Left renal cortex interstitium (tissue), 4 donors: ENCODE measurements at places on chromosomes 2 and 18. TPM values are rescaled to one million over a fixed set of nuclear protein-coding genes. Genes with fewer than 3 reads are reported as not detected.
A peak's percentile ranks its signal among the peaks of the same experiment; 100 is the strongest.

- no peak for DNase-seq
Observed at GRCh38 chr18:9971313-9971920, 57.6 kb downstream of the VAPA start.

Gene CROCC2
- polyA plus RNA-seq: 0.06 TPM

- DNase-seq: no peak
Observed at GRCh38 chr2:230269715-230270114, 44.2 kb downstream of the SP140 start.

Gene KCMF1
- 45.1 TPM for polyA plus RNA-seq

Gene VAMP5
- polyA plus RNA-seq: 37.1 TPM

Gene EPB41L3
- polyA plus RNA-seq: 58.9 TPM

Gene MAB21L4
- polyA plus RNA-seq: 1.6 TPM

Gene ANKRD23
- 7.3 TPM for polyA plus RNA-seq

GRCh38 chr2:42230891-42231290, 61.7 kb downstream of the EML4 start:
- no peak for DNase-seq

- DNase-seq: no peak
Observed at GRCh38 chr18:74457043-74457724, at the start of gene DIPK1C. Gene DIPK1C, minus strand, starts transcription at chr18:74457308. Its CDS starts 49 bp downstream, at chr18:74457259.

Gene IL1RN
- polyA plus RNA-seq: 2.6 TPM

Gene GLI2
- 17.0 TPM for polyA plus RNA-seq

Gene PLA2R1
- 126 TPM for polyA plus RNA-seq

DNA sequence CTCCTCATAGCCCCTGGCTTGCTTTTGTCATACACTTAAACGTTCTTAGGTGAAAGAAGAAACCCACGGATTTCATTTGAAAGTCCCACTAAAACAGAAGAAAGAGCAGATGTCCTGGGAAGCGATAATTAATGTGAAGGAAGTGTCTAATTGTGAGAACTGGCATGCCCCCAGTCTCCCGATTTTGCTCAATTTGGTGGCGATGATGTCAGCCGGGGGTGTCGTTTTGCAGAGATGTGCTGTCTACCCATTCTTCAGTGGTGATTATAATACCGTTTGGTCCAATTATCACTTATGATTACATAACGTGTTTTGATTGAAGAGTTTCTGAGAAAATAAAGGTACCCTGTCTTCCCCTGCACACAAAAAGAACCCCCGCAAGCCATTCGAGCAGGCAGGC, 103.1 kb downstream of the RTN4 start:
- no peak for DNase-seq

DNA sequence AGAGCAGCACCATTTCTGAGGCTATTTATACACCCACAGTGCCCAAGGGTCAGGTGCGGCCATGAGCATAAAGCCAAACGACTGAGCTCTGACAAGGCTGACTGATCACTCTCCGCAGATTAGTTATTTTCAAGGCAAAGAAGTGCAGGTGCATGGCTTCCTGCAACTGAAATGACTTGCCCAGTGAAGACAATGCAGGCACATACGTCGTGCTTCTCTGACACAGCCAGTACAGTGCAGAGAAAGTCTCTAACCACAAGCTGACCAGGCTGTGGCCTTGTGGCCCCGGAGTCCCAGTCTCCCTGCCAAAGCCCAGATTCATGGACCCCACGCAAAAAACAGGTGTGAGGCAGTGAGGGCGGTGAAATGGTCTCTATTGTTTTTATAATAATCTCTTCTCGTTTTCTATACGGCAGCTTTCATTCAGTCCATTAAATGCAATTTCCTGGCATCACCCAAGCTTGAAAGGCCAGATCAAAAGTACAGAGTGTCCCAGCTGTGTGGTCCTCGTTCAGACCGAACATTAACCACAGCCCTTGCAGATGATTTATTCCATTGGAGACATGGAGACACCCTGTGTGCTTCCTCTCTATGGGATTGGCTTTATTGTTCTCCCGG, 447.0 kb upstream of the ID2 start:
- DNase-seq: no peak

GRCh38 chr18:70469916-70470315, 181.1 kb downstream of the SOCS6 start:
- DNase-seq: peak; percentile 16

Gene SERPINE2
- 140 TPM for polyA plus RNA-seq

DNA sequence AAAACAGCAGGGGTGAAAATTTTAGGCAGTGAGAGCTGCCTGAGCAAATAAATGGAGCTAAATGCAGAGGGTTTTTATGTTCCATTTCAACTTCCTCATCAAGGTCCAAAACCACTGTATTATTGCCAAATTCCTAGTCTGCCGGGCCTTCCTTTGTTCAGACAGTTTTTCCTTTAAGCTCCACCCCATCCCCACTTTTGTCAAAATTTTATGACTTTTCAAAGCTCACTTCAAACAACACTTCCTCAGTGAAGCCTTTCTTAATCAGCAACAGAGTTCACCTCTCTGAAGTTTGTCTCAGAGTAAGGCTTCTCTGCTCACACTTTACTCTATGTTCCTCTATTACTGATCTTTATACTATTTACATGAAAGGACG, 81.3 kb downstream of the CERKL start:
- no peak for DNase-seq

- no peak for DNase-seq
Observed at GRCh38 chr2:56334622-56335021, 150.8 kb downstream of the CCDC85A start.

- DNase-seq: no peak
Observed at GRCh38 chr2:15142069-15142689, 419.0 kb downstream of the NBAS start.

Gene INPP1
- polyA plus RNA-seq: 14.8 TPM

Gene MEP1B
- 0.14 TPM for polyA plus RNA-seq

Gene CDC42EP3
- 63.8 TPM for polyA plus RNA-seq

Gene NEU2
- not detected for polyA plus RNA-seq

GRCh38 chr2:1272835-1273234, 140.4 kb upstream of the TPO start:
- DNase-seq: no peak

DNA sequence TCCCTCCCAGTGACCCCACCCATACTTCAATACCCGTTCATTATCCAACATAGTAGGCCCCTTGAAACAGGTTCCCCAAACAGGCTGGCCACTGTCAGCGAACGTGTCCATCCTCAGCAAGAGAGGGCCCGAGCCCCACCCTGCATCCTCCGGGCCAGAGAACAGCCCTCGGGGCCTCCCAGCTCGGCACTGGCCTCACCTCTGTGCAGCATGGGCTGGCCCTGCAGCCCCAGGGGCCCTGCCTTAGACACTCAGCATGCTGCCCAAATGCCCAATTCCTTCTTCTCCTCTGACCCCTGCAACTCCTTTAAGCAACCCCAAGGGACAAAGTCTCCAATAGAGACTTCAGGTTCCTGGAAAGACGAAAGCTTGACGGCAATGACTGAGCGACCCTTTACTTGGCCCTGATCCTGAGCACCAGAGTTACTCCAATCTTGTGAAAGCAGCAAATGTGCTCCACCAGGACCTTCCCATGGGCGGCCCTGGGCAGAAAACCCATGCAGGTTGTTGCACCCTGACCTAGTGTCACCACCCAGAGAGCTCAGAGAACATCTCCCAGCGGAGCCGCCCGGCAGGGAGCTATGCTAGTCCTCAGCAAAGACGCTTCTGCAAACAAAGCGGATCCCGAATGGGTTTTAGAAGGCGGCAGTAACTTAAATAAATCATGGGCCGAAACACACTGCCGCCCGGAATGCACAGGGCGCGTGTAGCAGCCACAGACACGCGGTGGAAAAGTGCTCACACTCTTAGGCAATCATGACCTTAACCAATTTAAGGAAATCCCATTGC, 782 bp downstream of the COL6A3 start:
- DNase-seq: no peak

Gene ABCA12
- 0.26 TPM for polyA plus RNA-seq

Gene STRN
- polyA plus RNA-seq: 21.6 TPM
